ENCODE measurements at places on chromosomes 12 and 14. TPM values are rescaled to one million over a fixed set of nuclear protein-coding genes. Genes with fewer than 3 reads are reported as not detected.

GRCh38 chr14:35268946-35269345 is 23.2 kb upstream of the PSMA6 start:
- no peak for DNase-seq

GRCh38 chr14:92463141-92463540 is 50.4 kb upstream of the RIN3 start:
- DNase-seq = no peak

GRCh38 chr12:109517619-109518018 is 40.2 kb downstream of the UBE3B start:
- DNase-seq = no peak

GRCh38 chr12:69467366-69467765 is 2.8 kb upstream of the FRS2 start:
- no peak for DNase-seq

GRCh38 chr12:90327793-90328743 is 619.4 kb upstream of the ATP2B1 start:
- DNase-seq = no peak

DNA sequence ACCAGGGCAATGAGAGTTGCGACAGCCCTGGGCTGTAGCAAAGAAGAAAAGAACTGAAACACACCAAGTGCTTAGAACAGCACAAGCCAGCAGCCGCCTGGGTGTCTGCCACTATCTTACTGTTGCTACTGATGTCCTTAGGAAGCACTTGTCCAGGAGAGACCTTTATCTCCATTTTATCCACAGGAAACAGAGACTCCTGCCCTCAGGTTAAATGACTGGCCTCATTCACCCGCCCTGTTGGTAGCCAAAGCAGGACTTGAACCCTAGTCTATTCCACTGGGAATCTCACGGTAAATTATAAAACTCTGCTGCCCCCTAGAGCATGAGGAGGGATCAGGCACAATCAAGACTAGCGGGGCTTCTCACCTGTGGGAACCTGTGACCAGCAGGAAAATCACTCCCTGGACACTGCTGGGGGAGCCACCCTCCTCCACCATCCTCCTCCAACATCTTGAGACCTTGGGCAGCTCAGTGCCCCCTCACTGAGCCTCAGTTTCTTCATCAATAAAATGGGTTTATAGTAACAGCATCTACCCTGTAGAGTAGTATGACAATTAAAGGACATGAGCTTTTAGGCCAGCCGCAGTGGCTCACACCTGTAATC is 20.5 kb upstream of the TESC start:
- DNase-seq = no peak

DNA sequence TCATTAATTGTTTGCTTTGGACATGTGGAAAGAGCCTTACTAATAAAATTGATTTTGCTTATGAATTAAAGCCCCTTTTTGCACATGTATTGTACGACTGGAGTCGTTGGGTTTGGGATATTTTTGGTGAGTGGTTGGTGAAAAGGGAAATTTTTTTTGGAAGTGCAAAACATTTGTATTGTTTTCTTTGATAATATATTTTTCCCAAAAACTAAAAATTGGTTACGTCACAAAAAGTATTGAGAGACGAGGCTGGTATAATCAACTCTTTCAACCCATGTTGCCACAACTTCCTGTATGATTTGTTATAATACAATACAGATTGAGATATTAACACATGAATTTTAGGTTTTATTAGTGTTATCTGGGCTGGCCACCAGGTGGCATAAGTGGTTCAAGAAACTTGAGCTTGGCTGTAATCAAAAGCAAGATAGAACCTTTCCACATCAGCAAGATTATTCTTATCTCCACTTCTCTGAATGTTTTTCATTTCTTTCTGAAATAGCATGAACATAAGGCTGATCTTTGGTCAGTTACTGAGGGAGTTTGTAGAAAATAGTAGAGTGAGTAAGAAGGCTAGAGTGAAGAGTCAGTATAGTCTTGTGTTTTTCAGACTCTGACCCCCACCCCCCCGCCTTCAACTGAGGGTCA is 8.7 kb downstream of the NGDN start:
- peak; percentile 12 for DNase-seq

Gene BMP4
- total RNA-seq = 1.8 TPM

Gene ARHGDIB
- total RNA-seq = 50.8 TPM

Data from SJSA1 (cell line).